ENCODE measurements at places on chromosomes 2 and 18.

- DNase-seq = no peak
Observed at GRCh38 chr2:176967911-176968450, 244.6 kb upstream of the HNRNPA3 start.

GRCh38 chr18:49623571-49623970 lies 61.7 kb downstream of the LIPG start:
- no peak for DNase-seq

DNA sequence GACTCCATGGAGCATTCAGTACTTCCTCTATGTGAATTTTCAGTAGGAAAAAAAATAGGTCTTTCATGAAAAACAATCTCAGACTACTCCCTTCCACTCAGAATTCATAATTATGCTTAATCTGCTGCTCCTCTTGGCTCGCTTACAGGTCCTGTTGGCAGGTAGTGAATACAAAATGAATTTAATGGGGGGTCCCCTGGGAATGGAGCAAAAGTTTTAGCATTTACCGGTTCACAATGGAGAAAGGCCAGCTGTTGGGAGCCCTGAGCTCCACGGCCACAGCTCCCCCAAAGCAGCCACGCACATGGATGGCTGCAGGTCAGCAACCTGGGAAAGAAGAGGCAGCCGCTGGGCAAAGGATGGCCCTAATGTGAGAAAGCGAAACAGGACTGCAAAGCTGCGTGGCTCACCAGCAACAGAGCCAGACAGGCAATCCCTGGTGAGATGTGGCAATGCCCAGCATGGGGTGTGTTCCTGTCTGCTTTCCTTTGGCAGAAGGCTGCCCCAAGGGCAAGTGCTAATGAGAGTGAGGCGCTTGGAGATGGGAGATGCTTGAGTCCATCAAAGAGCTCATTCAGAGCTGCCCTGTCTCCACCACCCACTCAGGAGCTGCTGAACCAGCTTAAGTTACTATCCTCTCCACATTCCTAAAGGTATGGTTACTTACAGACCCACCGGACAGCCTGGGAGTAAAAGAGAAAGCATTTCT lies 447.4 kb downstream of the EPHA4 start:
- DNase-seq = no peak

- DNase-seq = no peak
Observed at GRCh38 chr2:110867078-110867477, 134.7 kb downstream of the ACOXL start.

DNA sequence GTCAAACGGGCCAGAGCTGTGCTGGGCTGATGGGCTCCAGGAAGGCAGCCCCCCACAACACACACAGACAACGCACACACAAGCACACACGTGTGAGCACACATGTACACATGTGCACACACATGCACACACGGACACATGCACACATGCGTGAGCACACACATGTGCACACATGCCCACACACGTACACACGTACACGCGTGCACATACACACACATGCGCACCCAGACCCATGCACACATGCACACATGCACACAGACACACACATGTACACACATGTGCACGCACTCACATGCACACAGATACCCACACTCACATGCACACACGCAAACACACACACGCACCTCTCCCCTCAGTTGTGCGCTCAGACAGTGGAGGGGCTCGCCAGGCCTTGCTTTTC lies 31.2 kb upstream of the HPCAL1 start:
- no peak for DNase-seq
